A549 (cell line): ENCODE measurements at places on chromosomes 2 and 18. TPM values are rescaled to one million over a fixed set of nuclear protein-coding genes. Genes with fewer than 3 reads are reported as not detected.

GRCh38 chr2:13745330-13745729, 887.2 kb upstream of the LRATD1 start:
- DNase-seq: no peak

- DNase-seq: peak; percentile 32
These were observed 4.0 kb downstream of the SNORC start for GRCh38 chr2:232873909-232874641.

Gene SLC4A3
- polyA plus RNA-seq: 2.2 to 3.6 TPM (median 3.1 TPM) in 3 replicates

DNA sequence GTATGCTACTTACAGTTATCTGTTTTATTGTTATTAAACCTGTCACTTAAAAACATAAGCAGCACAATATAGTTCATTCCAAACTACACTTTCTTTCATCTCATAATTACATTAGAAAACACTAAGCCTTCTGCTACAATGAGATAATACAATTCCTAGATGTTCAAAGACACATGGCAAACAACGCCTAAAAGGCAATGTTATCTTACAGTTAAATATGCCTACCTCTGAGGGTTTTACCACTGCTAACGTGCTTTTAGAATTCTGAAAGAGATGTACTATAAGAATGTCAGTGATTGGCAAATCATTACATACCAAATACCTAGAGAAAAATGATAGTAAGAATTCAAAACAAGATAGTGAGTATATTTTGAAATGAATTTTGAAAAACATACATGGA, 46.8 kb upstream of the SPOPL start:
- no peak for DNase-seq

Gene SCN3A
- polyA plus RNA-seq: 0.01 to 0.05 TPM (median 0.03 TPM) in 3 replicates

DNA sequence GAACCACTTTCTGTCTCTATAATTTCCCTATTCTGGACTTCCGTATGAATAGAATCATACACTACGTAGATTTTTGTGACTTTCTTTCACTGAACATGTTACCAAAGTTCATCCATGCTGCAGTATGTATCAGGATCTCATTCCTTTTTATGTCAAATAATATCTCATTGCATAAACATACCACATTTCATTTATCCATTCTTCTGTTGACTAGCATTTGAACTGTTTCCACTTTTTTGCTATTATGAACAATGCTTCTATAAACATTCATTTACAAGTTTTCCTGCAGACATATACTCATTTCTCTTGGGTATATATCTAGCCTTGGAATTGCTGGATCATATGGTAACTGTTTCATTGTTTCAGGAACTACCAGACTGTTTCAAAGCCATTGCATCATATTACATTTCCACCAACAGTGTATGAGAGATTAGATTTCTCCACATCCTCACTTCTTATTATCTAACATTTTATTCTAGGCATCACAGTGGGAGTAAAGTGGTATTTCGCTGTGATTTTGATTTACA, 186.2 kb downstream of the DYM start:
- DNase-seq: no peak

Gene FLACC1
- 0.07 to 0.26 TPM (median 0.09 TPM) in 3 replicates for polyA plus RNA-seq

DNA sequence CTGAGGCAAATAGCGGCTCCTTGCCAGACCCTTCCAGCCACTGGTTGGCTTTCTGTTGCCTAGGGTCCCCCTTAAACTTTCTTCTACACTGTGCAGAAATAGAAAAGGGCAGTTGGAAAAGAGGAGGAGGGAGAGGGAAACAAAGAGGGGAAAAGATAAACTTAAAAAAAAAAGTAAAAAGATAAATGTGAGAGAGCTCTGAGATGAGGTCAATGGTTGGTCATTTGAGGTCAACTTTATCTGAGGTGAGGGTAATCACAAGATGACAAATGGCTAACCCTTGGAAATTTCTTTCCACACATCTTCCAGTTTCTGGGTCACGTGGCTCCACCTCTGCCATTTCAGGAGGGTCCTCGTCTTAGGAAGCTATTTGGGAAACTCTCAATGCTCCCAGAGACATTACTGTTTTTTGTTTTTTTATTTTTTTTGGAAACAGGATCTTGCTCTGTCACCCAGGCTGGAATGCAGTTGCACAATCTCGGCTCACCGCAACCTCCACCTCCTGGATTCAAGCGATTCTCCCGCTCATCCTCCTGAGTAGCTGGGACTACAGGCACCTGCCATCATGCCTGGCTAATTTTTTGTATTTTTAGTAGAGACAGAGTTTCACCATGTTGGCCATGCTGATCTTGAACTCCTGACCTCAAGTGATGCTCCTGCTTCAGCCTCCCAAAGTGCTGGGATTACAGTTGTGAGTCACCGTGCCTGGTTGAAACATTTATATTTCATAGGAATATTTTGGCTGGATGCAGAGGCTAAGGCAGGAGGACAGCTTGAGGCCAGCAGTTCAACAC, 199.9 kb downstream of the TGIF1 start:
- DNase-seq: peak; percentile 92
